ENCODE measurements at places on chromosomes 12 and 14.

- DNase-seq, result peak; percentile 39
Measured at GRCh38 chr12:124036657-124037109, 63.7 kb downstream of the ZNF664 start.

GRCh38 chr12:48237162-48237561, 34.1 kb upstream of the OR10AD1 start:
- DNase-seq, result no peak

- no peak for DNase-seq
Measured at GRCh38 chr12:123958462-123958861, 14.2 kb downstream of the CCDC92 start.

- DNase-seq, result no peak
Measured at GRCh38 chr12:39406262-39406661, 36.7 kb downstream of the KIF21A start.

GRCh38 chr14:90692826-90693225, 123.4 kb downstream of the TTC7B start:
- no peak for DNase-seq
